Activated T-helper 1 cell treated with anti-CD3 and anti-CD28 coated beads, Interleukin-2, amount 50 U/mL, for 16 hours (primary cell): ENCODE measurements at places on chromosomes 3 and 15.

DNA sequence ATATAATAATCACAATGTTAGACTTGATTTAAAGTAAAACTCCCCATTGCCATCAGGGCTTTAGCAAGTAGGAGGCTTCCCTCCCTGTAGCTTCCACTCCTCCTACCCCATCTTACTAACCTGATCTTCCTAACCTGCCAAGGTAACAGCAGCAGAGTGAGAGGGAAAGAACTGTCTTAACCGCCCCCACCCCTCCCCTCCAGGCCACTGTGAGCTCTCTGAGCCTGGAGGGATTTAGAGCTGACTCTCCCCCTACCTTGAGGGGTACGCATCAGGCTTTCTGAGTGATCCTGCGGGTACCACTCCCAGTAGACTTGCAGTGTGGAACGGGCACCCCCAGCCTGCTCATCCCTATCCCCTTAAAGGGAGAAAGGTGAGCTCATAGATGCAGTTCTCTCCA lies 11.4 kb upstream of the PRSS50 start:
- DNase-seq, result no peak

DNA sequence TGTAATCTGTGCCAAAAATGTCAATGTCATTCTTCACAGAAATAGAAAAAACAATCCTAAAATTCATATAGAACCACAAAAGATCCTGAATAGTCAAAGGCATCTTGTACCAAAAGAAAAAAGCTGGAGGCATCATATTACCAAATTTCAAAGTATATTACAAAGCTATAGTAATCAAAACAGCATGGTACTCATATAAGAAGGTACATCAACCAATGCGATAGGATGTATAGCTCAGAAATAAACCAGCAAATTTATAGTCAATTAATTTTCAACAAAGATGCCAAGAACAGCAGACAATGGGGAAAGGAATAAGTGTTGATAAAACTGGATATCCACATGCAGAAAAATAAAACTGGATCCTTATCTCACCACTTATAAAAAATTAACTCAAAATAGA lies 150.5 kb upstream of the PRICKLE2 start:
- DNase-seq, result no peak

DNA sequence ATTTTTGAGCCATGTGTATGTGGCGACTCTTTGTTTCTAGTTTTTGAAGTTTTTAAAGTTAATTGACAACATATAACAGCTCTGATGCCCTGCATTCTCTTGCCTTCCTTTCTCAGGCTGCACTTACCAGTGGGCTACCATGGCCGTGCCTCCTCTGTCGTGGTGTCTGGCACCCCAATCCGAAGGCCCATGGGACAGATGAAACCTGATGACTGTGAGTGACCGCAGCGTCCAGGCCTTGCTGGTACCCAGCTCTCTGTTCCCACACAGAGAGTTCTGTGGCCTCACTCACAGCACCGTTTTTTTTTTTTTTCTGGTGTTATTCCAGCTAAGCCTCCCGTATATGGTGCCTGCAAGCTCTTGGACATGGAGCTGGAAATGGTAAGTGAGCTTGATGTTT lies 15.1 kb downstream of the FAH start:
- DNase-seq, result no peak

DNA sequence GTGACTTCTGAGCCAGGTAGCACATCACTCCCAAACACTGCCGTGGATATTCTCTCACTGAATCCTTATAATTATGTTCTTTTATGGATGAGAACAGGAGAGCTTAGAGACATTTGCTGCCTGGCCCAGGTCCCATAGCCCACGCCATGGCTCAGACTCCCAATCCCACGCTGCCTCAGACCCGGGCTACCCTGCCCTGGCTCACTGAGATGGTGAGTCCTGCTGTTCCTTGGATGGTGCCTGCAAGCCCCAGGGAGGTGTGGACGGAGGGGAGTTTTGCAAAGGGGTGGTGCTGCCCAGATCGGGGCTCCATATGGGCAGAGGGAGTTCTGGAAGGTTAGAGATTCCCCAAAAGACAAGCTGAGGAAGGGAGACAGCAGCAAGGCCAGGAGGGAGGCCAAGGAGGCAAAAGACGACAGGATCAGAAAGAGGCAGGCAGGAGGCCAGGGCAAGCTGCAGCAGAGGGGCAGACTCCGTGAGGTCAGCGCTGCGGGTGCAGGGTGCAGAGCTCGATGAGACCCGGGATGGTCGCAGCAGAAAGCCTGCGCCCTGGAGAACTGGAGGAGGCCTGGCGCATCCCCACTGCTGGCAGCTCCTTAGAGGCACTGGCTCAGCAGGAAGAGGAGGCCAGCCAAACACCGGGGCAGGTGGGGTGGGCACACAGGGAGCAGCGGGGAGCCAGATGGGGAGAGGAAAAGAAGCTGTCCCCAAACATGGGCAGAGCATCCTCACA lies 95.7 kb upstream of the ALDH1A3 start:
- no peak for DNase-seq

DNA sequence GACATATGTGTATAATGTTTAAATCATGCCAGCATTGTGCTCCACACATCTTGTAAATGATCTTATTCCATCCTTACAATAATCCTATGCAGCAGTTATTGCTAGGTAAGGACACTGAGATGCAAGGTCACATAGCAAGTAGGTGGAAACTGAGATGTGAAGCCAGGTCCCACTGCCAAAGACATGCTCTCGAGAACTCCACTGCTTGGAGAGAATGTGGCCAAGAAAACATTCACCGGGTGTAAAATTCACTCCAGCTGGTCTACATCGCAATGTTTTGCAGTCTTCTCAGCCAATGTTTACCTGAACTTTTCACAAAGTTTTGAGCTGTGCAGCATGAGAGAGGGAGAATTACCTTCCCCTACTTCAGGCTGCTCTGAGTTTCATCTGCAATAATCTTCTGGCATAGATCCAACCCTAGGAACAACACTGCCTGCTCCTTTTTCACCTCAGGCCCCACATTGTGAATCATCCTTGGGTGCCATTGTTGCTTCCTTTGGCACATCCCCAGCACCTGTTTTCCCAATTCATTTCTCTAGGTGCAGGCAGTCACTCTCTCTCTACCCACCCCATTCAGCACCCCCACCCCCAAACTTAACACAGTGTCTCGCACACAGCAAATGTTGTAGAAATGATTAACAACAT lies 53.5 kb upstream of the PRTG start:
- DNase-seq, result no peak

DNA sequence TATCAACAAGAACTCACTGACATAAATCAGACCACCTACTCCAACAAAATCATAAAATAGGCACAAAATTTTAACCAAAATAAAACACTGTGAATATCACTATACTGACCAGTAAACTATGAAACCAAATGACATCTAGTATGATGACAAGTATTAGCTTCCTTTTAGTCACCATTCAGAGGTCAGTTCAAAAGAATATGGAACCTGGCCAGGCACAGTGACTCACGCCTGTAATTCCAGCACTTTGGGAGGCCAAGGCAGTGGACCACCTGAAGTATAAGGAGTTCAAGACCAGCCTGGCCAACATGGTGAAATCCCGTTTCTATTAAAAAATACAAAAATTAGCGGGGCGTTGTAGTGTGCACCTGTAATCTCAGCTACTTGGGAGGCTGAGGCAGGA lies 65.8 kb downstream of the SMARCC1 start:
- DNase-seq, result no peak

DNA sequence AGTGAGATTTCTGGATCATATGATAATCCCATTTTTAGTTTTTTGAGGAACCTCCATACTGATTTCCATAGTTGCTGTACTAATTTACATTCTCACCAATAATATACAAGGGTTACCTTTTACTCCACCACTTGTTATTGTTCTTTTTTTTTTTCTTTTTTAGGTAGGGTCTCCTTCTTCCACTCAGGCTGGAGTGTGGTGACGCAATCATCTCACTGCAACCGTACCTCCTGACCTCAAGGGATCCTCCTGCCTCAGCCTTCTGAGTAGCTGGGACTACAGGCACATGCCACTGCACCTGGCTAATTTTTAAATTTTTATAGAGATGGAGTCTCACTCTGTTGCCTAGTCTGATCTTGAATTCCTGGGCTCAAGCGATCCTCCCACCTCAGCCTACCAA lies 24.4 kb upstream of the CNOT10 start:
- DNase-seq, result no peak

GRCh38 chr15:76070921-76071635 lies 11.3 kb downstream of the TMEM266 start:
- no peak for DNase-seq

- no peak for DNase-seq
These were observed 43.6 kb upstream of the CNOT10 start for GRCh38 chr3:32641356-32641755.

DNA sequence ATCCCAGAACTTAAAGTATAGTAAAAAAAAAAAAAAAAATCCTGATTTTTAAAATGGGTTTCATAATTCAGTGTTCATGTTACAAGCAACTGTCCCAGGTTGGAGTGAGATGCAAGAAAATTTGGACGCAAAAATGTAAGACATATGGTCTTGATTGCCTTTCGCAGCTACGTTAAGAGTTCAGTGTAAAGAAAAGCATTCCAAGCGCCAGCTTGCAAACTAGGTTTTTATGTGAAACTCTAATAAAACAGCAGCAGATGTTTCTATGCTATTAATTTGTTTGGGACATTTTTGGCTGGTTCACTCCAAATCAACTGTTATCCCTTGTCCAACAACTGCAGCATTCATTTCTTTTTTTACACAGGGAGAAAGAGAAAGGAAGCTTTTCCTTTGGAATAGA lies 957.8 kb downstream of the ROBO1 start:
- DNase-seq, result no peak

DNA sequence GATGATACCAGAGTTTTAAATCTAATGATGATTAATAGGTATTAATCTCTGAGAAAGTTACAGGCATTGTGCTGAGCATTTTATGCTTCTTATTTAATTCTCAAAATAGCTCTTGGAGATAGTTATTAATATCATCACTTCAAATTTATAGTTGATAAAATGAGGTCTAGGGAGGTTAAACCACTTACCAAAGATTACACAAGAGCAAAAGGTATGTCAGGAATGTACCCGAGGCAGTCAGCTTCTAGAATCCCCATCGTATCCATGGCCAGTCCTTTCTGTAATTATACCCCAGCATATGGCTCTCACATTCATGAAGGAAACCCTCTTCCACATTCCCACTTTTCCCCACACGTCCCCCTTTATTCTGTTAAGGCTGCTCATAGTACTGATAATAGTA lies 421.3 kb downstream of the PYDC2 start:
- DNase-seq, result no peak

GRCh38 chr3:128073185-128073725 lies 21.0 kb downstream of the SEC61A1 start:
- no peak for DNase-seq

DNA sequence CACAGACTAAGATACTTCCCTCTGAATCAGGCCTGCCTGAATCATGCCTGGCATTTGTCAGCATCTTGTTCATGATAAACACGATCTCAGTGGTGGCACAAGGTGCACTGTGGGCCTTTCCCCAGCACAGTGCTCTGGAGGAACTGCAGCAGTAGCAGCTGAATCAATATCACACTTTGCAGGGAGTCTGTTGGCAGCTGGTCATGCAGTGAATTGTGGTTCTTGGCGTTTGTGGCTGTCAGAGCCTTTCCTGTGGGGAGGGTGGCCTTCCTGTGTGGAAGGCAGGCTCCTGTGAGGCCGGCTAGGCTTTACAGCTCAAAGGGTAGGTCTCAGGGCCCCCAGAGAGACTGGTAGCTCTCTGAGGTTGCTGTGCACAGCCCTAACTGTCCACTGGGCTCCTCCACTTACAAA lies 54.4 kb upstream of the TLE3 start:
- no peak for DNase-seq

- no peak for DNase-seq
These were observed 223.2 kb downstream of the MBNL1 start for GRCh38 chr3:152491922-152492321.

DNA sequence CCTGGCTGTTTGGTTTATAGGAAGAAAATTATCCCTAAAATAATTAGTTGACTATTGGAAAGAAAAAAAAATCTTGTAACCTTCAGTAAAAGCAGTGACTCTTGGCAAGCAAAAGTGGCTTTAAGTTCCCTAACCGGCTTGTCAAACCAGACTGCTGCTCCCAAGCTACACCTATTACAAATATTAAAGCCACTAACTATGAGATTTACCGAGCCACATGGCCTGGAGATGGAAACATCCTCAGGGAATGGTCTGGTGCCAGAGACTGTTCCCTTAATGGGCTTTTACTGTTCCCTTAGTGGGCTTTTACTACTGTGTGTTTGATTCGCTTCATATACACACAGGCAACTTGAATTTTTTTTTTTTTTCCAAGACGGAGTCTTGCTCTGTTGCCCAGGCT lies 35.9 kb upstream of the ZNF774 start:
- no peak for DNase-seq

- no peak for DNase-seq
These were observed 97.6 kb upstream of the VGLL3 start for GRCh38 chr3:87088430-87088992.

- no peak for DNase-seq
These were observed 182.8 kb downstream of the ROBO2 start for GRCh38 chr3:77222701-77223100.

- no peak for DNase-seq
These were observed 101.1 kb downstream of the PDZRN3 start for GRCh38 chr3:73523661-73524060.

- DNase-seq, result no peak
These were observed 9.3 kb upstream of the TM4SF18 start for GRCh38 chr3:149342413-149343380.

DNA sequence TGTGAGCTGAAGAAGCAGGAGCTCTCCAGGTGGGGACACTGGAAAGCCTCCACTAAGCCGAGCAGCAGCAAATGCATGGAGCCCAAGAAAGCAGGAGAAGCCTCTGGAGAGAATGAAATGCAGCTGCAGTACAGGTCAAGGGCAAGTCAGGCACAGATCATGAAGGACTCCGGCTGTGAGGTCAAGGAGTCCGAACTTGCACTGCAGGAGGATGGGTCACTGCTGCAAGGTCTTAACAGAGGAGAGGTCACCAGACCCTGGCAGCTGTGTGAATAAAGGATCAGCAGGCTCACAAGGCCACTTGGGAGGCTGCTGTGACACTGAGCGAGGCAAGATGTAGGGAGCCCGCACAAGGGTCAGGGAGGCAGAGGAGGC lies 24.7 kb upstream of the SLC41A3 start:
- DNase-seq, result no peak

DNA sequence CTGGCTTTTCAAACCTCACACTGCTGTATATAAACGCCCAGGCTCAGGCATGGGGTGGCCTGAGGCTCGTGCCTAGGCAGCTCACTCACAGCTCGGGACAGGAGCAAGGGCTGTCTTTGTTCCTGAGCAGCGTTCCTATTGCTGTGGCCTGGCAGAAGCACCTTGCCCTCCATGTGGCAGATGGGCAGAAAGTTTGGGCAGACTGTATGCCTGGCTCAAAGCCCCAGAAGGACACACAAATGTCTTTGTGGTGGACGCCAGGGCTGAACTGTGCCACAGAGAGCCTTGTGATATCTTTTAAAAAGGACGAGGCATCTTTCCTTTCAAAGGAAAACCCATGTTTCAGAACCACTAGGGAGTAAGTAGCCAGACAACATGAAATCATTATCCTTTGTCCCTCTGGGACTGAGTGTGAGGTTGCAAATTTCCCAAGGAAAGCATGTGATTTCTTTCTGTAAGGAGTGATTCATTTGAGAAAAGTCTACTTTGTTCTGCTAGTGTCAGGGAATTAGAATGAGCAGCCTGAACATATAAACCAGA lies 29.3 kb upstream of the UBE2E1 start:
- no peak for DNase-seq
